ENCODE measurements at places on chromosomes 4 and X.

DNA sequence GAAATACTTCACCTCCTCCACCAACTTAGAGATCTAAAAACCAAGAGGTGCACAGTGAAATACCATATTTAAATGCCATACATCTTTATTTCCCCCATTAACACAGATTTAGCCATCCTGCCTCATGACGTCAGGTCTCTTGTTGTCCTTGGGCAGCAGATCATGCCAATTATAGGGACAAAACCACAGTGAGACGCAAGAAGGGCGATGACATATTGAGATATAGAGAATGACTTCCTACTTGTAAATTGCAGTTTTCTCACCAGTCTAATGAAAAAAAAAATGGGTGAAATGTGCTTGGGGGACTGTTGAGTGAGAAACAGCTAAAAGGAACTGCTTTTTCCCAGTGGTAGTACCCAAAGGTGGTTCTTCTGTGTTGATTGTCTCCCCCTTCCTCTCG lies 24.3 kb downstream of the RS1 start:
- DNase-seq: no peak

GRCh38 chr4:124480061-124480460 lies 232.5 kb downstream of the ANKRD50 start:
- DNase-seq: no peak

- no peak for DNase-seq
Measured at GRCh38 chr4:3441501-3442459, at the start of gene HGFAC. Gene HGFAC (plus strand): TSS chr4:3441968. CDS start chr4:3442002, 34 bp downstream.

DNA sequence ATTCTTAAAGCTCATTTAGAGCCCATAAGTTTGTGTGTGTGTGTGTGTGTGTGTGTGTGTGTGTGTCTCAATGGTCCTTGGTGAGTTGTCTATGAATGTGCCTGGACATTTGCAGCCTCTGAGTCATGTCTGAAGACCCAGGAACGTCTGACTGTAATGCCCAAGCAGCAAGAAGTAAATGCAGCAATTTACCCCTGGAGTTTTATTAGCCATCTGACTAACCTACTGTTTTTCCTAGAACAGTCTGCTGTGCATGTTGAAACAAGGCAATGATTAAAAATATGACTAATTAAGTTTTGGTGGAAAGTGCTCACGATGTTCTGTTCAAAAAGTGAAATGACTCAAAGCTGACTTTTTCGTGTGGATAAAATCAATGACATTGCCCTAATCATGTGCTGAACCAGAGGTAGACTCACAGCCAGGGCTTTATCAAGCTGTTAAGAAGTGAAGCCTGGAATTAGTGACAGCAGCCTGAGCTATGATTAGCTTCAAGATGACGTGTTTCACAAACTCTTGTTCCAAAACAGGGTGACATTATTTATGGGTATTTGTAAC lies 201.6 kb downstream of the CPE start:
- DNase-seq: peak; percentile 99

DNA sequence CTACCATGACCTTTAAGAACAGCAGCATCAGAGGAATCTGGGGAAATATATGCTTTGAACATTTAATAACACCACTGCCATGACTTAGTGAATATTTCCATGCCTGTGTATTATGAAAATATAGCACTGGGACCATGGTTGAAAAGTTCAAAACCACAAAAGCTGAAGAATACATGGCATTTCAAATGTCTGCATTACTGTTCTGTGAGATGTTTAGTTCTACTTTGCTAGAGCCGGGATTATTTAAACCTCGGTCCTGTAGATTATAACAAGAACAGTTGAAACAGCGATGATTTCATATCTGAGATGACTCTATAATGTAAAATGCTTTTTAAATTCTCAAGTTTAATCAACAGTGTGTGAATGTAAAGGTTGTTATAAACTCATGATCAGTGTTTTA lies 126.7 kb upstream of the AGA start:
- DNase-seq: no peak

- DNase-seq: peak; percentile 74
Measured at GRCh38 chr4:74370912-74371311, 6.0 kb downstream of the EREG start.

- DNase-seq: no peak
Measured at GRCh38 chrX:116345958-116346357, 90.4 kb upstream of the SLC6A14 start.

DNA sequence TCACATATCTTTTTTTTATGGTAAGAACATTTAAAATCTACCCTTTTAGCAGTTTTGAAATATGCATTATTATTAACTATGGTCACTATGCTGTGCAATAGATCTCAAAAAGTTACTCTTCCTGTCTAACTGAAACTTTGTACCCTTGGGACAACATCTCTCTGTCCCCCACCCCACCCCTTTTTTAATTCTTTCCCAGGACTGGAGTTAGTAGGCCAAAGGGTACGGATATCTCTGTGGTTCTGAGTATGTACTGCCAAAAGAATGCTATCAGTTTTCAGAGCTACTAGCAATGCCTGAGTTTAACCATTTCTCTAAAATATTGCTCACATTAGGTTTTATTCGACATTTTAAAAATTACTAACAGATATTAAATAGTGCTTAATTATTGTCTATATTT lies 4.7 kb upstream of the FAM241A start:
- DNase-seq: no peak

DNA sequence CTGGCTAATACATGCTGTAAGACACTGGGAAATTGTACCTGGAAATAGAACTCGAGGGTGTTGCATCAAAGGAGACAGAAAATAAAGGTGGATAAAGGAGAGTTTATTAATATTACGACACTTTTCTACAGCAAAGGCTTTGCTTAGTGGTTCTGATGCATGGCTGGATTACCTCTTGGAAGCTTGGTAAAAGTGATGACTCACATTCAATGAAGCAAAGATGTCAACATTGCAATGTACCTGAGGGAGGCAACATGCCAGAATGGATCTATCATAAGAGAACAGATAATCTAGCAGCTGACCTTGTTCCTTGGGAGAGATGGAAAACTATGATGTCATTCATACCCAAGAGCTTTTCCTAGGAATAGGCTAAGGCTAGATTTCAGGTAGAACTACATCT lies 735.1 kb upstream of the DIAPH2 start:
- no peak for DNase-seq

DNA sequence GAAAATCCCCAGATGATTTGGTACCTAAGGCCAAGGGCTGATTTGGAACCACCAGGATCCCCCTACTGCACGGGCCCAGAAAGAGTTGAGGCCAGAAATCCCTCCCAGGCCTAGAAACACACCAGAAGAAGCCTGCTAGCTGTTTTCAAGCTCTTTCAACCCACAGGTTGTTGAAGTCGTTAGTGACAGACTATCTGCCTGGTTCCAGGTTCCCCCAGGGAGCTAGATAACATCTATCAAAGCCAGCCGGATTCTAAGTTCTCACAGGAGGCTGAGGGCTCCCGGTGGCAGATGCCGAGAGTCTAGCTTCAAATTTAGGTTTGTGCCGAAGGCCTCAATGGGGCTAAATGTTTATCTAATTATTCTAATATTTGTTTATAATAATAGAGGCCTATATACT lies 132.0 kb upstream of the ATP6AP2 start:
- DNase-seq: no peak

- DNase-seq: peak; percentile 6
Measured at GRCh38 chr4:142913461-142914030, 67.4 kb upstream of the INPP4B start.

- no peak for DNase-seq
Measured at GRCh38 chr4:143140696-143141095, 44.0 kb upstream of the USP38 start.

- no peak for DNase-seq
Measured at GRCh38 chr4:39233783-39234182, 51.5 kb downstream of the WDR19 start.

DNA sequence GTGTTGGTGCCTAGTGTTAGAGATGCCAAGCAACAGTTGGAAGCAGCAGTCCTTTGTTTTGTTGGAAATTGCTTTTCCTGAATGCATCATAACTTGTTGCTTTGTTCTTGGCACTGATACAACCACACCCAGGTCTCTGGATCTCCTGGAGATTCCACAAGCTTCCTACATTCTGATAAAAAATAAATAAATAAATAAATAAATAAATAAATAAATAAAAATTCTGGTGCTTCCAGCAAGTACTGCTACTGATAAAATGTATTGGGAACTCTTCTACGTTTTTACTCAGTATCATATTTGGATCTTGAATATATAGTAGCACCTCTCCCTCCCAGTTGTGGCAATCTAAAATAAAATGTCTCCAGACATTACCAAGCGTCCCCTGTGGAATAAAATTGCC lies 62.7 kb upstream of the GRID2 start:
- no peak for DNase-seq

DNA sequence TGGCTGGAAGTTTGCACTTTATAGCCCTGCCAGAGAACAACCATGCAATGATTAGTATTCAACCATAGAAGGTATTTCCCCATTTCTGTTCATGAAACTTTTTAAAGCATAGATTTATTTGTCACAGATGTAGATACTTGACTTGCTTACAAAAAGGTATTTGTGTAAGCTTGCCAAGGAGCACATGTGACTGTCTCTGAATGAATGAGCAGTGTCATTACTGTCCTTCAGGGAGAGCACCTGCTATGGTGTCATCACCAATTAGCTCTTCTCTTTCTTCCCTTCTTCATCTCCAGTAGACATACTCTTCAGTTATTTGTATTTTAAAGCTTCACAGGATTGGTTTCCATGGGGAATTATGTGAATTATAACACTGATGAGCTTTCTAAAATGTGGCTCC lies 1064.7 kb upstream of the GRIA3 start:
- no peak for DNase-seq
